Immature natural killer cell (primary cell): ENCODE measurements at places on chromosomes 5 and 9. TPM values are rescaled to one million over a fixed set of nuclear protein-coding genes. Genes with fewer than 3 reads are reported as not detected.
A peak's percentile ranks its signal among the peaks of the same experiment; 100 is the strongest.

GRCh38 chr9:88258024-88258423, 119.7 kb upstream of the SPATA31C2 start:
- no peak for DNase-seq
- H3K4me3 ChIP-seq: no peak overlapping the region
- H3K36me3 ChIP-seq: peaks cover 3% of the 10 kb centered on the region
- peaks cover 11% of the 10 kb centered on the region for H3K27me3 ChIP-seq
- H3K27ac ChIP-seq: no peak overlapping the region

- H3K4me1 ChIP-seq: peaks cover 6% of the 10 kb centered on the region
- peaks cover 11% of the 10 kb centered on the region for H3K36me3 ChIP-seq
- H3K27me3 ChIP-seq: peaks cover 6% of the 10 kb centered on the region
- peak overlapping the region; percentile 40 for H3K27ac ChIP-seq
Measured at GRCh38 chr5:179780362-179780761, 13.4 kb upstream of the LTC4S start.

NXNL2 gene
- not detected for polyA plus RNA-seq

DNA sequence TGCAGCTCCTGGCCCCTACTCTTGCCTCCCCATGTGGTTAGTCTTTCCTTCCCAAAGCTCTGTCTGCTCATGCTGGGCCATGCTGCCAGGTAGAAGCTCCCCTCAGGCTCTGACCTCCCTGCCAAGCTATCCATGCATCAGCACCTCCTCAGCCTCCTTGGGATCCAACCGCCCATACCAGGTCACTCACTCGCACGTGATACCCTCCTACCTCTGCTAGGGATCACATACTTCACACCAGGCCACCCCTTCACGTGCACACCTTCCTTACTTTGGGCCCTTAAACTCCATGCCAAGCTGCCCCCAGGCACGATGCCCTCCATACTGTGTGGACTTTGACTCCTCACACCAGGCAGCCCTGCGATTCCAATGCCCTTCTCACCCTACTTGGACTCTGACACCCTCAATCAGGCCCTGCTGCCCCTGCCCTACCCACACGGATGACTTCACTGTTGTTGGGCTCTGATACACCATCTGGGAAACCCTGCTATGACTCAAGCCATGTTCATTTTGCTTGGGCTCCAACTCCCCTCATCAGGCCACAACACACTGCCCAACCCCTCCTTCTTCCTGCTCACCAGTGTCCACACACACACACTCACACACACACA, 34.1 kb downstream of the ZNF483 start:
- DNase-seq: no peak
- no peaks in the 10 kb centered on the region for H3K36me3 ChIP-seq
- no peak overlapping the region for H3K27ac ChIP-seq
- H3K27me3 ChIP-seq: peaks cover 2% of the 10 kb centered on the region
- no peaks in the 10 kb centered on the region for H3K4me1 ChIP-seq

DNA sequence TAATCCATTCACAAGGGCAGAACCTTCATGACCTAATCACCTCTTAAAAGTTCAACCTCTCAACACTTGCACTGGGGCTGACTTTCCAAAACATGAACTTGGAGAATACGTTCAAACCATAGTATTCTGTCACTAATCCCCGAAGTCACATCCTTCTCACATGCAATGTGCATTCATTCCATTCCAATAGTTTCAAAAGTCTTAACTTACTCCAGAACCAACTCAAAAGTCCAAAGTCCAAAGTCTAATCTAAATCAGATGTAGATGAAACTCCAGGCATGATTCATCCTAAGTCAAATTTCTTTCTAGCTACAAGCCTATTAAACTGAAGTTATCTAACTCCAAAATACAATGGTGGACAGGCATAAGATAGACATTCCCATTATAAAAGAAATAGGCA, 21.7 kb upstream of the ADAMTSL1 start:
- H3K36me3 ChIP-seq: no peaks in the 10 kb centered on the region
- peaks cover 3% of the 10 kb centered on the region for H3K27me3 ChIP-seq
- H3K27ac ChIP-seq: no peak overlapping the region
- H3K4me1 ChIP-seq: no peaks in the 10 kb centered on the region
- DNase-seq: no peak

DNA sequence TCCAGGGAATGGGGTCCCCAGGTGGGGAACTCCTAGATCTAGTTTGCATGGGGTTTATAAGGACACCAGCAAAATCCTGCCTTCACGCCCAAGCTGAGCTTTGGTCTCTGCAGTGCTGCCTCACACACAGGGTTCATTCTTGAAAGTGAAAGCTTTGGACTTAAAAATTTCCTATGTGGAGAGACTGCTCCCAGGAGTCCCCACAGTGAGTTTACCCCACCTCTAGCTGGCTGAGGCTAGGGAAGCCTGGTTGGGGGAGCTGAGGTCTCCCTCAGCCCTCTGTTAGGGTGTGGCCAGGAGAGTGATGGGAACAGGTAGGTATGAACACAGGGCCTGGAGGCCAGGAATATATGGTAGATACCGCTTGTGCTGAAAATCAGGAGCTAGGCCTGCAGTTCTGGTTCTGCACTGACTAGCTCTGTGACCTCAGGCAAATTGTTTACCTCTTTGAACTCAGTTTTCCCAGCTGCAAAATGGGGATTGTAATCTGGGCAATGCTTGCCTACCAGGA, 41.5 kb upstream of the LARP1 start:
- peaks cover 2% of the 10 kb centered on the region for H3K4me1 ChIP-seq
- no peak overlapping the region for H3K27ac ChIP-seq
- H3K4me3 ChIP-seq: no peak overlapping the region
- DNase-seq: no peak

TMED9 gene
- polyA plus RNA-seq: 172 TPM

- no peaks in the 10 kb centered on the region for H3K27me3 ChIP-seq
- no peaks in the 10 kb centered on the region for H3K36me3 ChIP-seq
- DNase-seq: no peak
Measured at GRCh38 chr9:33850677-33851076, 33.7 kb downstream of the UBE2R2 start.

DNA sequence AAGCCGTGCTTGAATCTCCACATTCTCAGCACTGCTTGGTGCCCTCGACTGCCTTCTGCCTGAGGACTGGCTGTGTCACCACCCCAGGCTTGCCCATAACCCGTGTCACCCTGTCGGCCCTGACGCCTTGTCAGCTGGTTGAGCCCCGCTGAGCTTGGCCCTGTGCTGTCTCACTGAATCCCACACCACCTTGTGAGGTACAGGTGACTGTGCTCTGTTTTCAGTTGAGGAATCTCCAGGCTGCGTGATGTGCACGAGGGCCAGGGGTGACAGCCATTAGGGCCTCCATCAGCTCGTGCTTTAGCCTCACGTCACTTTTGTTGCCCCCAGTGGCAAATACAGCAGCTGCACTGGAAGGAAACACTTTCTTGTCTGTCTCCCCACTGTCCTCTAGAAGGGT, 90.7 kb downstream of the CACNA1B start:
- peaks cover 2% of the 10 kb centered on the region for H3K27me3 ChIP-seq
- no peaks in the 10 kb centered on the region for H3K4me1 ChIP-seq
- H3K36me3 ChIP-seq: no peaks in the 10 kb centered on the region
- H3K27ac ChIP-seq: no peak overlapping the region
- no peak for DNase-seq

ETF1 gene
- polyA plus RNA-seq: 30.0 TPM

DNA sequence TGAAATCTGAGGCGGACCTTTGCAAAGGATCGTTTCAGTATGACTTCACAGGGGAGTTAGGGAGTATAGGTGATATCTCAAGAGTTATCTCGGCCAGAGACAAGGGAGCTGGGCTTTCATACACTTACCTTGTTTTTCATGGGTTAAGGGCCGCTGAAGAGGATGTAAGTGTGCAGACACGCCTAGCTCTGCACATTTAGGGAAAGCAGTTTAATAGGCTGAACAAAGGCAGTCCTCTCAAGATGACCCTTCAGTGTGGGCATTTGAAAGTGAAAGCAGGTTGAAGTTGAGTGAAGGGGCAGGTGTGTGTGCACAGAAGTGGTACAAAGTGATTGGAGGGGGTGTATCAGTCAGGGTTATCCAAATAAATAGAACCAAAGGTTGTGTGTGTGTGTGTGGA, 33.1 kb upstream of the PRXL2C start:
- H3K27me3 ChIP-seq: no peaks in the 10 kb centered on the region
- peaks cover 18% of the 10 kb centered on the region for H3K4me1 ChIP-seq
- no peak overlapping the region for H3K27ac ChIP-seq
- peak overlapping the region; percentile 42 for H3K4me3 ChIP-seq
- DNase-seq: no peak

DNA sequence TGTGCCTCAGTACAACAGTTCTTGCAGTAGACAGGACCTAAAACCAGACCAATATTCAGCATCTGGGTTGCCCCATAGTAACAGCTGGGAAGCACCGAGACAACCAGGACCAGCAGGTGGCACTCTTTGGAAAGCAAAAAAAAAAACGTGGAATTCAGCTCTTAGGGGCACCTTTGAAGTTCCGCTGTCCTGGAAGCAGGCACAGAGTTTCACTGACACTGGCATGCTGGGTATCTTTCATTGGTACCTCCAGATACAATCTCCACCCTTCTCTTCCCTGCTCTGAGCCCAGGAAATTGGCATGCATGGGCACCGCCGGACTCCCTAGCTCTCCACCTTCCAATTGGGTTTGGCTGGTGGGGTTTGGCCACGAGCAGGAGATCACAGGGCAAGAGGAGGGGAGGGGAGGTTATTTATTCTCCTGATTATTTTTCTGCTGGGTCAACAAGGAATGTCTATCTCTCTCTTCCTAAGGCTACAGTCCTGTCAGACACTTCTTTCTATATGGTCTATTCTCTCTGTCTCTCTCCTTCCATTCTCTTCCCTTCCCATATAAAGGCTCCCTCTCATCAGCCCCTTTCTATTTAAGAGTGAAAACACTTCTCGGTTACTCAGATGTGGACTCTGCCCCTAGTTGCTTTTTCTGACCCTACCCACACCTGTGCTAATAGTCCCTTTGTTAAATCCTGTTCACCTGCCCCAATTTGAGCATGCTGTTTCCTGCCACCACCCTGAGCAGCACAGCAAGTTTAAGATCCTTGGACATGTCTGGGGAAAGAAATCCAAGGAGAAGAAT, 1.9 kb upstream of the IDNK start:
- peak overlapping the region; percentile 95 for H3K4me3 ChIP-seq
- DNase-seq: peak; percentile 40
- peaks cover 38% of the 10 kb centered on the region for H3K4me1 ChIP-seq

PCSK1 gene
- polyA plus RNA-seq: not detected

KIF27 gene
- polyA plus RNA-seq: 1.8 TPM

PTPRD gene
- not detected for polyA plus RNA-seq

GRCh38 chr5:153780876-153781705, 257.6 kb downstream of the FAM114A2 start:
- H3K27me3 ChIP-seq: peaks cover 2% of the 10 kb centered on the region
- H3K4me3 ChIP-seq: no peak overlapping the region
- no peak for DNase-seq
- H3K36me3 ChIP-seq: no peaks in the 10 kb centered on the region
- no peaks in the 10 kb centered on the region for H3K4me1 ChIP-seq

DNA sequence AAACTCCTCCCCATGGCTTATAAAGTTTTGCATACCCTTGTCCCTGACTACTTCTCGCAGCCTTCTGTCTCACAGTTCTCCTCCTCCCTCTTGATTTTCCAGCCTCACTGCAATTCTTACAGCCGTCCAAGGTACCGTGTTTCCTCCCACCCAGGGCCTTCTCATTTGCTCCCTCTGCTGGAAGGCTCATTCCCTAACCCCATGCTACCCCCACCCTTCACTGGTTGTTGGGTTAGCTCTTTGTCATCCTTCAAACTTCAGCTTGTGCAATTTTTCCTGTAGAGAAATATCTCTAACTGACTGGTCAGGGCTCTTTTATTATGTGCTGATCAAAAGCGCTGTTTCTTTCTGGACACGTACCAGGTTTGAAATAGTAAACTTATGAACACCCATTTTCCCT, 329.2 kb downstream of the EBF1 start:
- H3K4me1 ChIP-seq: no peaks in the 10 kb centered on the region
- DNase-seq: no peak
- H3K4me3 ChIP-seq: no peak overlapping the region
- no peaks in the 10 kb centered on the region for H3K36me3 ChIP-seq
- no peaks in the 10 kb centered on the region for H3K27me3 ChIP-seq
- no peak overlapping the region for H3K27ac ChIP-seq

GRCh38 chr9:36597412-36598178, 24.9 kb downstream of the MELK start:
- no peaks in the 10 kb centered on the region for H3K36me3 ChIP-seq
- H3K27me3 ChIP-seq: no peaks in the 10 kb centered on the region
- no peaks in the 10 kb centered on the region for H3K4me1 ChIP-seq

DNA sequence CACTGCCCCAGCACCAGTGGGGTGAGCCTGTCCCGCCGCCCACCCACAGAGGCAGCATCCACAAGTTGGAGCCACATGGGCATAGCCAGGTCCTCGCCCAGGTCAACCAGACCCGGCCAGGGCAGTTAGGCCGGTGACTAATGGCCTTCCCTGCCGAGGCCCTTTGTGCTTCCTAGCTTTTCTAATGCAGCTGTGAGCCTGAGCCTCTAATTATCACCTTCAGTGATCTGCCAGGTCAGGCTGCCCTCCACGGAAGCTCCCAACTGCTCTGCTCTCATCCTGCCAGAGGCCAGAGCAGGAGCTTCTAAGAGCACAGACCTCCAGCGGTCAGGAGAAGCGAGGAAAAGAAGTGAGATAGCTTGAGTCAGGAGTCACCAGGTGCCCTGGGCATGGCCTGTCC, 87.1 kb upstream of the PPP1R26 start:
- H3K4me3 ChIP-seq: no peak overlapping the region
- H3K27me3 ChIP-seq: peaks cover 2% of the 10 kb centered on the region
- H3K4me1 ChIP-seq: no peaks in the 10 kb centered on the region
- DNase-seq: no peak

TTC39B gene
- 7.9 TPM for polyA plus RNA-seq

- no peak overlapping the region for H3K27ac ChIP-seq
- peaks cover 9% of the 10 kb centered on the region for H3K36me3 ChIP-seq
- H3K27me3 ChIP-seq: no peaks in the 10 kb centered on the region
- peaks cover 16% of the 10 kb centered on the region for H3K4me1 ChIP-seq
Measured at GRCh38 chr5:78888580-78889368, 96.3 kb downstream of the ARSB start.

GABRA1 gene
- not detected for polyA plus RNA-seq

CDX1 gene
- polyA plus RNA-seq: not detected

DNA sequence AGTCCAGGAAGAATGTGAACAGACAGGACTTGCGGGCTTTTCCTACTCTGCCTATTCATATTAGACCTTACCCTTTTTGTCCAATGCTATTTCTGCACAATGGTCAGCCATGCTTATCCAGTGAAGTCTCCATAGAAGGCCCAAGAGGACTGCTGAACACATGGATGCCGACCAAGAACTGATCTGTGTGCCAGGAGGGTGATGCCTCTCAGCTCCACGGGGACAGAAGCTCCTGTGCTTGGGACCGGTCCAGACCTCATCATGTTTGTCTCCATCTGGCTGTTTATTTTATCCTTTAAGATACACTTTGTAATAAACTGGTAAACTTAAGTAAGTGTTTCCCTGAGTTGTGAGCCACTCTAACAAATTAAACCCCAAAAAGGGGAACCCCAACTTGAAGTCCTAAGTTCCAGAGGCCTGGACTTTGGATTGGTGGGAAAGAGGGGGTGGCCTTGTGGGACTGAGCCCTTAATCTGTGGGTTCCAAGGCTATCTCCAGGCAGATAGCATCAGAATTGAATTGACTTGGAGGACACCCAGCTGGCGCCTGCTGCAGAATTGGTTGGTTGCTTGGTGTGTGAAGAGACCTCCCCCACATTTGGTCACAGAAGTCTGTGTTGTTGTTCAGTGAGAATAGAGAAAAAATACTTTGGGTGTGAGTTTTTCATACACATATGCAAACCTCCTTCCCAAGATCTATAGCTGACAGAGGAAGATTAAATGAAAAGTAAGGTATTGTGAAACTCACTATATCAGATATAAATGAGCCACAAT, 57.9 kb upstream of the ANKH start:
- no peak overlapping the region for H3K27ac ChIP-seq
- H3K4me1 ChIP-seq: peaks cover 10% of the 10 kb centered on the region
- no peaks in the 10 kb centered on the region for H3K36me3 ChIP-seq
- H3K27me3 ChIP-seq: no peaks in the 10 kb centered on the region

PMPCA gene
- 34.5 TPM for polyA plus RNA-seq
